ENCODE measurements at places on chromosomes 12 and 14. TPM values are rescaled to one million over a fixed set of nuclear protein-coding genes. Genes with fewer than 3 reads are reported as not detected.

The PTPRO gene
- 0.33 TPM for polyA plus RNA-seq

DNA sequence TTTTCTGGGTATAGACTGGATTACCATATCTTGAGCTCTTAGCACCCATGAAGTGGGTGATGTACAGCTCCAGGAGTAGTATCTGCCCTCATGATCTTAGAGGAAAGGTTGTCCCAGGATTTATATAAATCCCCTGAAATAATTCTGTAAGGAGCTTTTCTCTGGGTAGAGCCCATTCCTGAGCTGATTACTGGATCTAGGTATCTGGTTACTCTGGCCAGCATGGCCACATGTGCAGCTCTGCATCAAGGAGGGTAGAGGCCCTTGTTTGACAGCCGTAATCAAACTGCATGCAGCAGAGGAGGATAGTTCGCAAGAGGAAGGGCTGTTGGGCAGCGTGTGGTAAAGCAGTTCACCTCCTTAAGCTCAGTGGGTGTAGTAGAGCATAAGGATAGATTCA is 8.5 kb downstream of the COX14 start:
- DNase-seq = no peak

The CMA1 gene
- polyA plus RNA-seq = not detected

DNA sequence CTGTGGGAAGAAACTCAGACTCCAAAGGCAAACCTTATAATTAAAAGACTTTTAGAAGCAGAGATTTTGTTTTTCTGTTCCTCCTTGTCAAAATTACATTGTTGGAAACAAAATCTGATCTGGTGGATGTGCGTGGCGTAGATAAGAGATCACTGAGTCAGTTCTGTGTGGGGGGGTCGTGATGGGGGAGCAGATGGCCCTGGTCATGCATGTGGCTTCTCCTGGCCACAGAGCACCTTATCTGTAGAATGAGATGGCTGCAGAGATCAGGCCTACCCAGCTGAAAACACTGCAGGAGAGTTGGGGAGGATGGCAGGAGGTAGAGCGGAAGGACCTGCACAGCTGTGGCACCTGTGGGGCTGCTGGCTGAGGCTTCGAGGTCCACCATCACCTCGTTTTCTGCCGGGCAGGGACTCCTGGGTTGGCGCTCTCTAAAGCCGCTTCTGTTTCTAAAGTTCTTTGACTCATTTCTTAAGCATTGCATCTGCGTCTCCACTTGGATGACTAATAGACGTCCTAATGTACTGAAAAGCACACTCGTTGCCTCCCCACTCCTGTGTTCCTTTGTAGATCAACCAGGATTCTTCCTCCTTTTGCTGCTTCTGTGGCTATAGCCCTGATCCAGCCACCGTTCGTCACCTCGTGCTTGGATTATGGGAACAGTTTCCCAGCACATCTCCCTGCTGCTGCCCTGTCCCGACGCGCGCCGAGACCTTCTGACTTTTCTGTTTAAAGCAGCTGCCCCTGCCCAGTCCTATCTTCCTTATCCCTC is 93.4 kb downstream of the TSPAN9 start:
- DNase-seq = no peak

DNA sequence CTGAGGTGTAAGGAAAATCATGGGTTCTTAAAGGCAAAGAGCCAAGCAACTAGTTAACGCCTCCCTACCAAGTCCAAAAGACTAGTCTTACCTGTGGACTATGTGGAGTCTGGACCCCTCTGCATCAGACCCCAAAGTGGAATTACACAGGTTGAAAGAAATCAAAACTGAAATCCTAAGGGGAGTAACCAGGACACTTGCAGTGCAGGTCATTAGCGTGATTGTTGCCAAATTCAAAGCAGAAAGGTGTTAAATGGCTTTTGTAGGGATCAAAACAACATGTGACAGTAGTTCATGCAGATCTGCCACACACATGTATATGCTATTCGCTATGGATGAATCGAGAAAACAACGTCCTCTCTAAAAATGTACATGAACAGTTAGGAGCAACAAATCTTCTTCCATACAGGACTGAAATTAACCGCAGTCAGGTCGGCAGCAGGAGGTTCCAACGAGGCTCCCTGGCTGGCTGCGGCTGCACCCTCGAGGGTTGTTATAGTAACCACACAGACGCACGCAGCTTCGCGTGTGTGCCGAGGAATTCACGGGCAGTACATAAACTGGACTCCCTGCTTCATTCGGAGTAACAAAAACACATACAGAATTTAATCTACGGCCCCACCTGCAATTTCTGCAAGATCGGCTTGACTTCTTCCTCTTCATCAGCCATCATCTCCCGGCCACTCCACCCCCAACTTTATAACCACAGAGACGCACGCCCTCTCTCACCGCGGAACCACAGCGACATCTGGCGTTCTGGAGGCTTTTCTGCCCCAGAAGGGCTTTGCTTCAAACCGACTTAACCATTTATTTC is at the start of gene TTC5:
TTC5 (minus strand) TSS at position 687 of the 814 bp plus-strand sequence; CDS start at position 673, 14 bp downstream.
- peak; percentile 83 for DNase-seq

GRCh38 chr12:131111446-131111845 is 157.7 kb downstream of the ADGRD1 start:
- no peak for DNase-seq

The FSCB gene
- polyA plus RNA-seq = not detected

- no peak for DNase-seq
Observed at GRCh38 chr14:39369029-39369428, 63.2 kb downstream of the FBXO33 start.

The BMP4 gene
- 3.8 TPM for polyA plus RNA-seq

DNA sequence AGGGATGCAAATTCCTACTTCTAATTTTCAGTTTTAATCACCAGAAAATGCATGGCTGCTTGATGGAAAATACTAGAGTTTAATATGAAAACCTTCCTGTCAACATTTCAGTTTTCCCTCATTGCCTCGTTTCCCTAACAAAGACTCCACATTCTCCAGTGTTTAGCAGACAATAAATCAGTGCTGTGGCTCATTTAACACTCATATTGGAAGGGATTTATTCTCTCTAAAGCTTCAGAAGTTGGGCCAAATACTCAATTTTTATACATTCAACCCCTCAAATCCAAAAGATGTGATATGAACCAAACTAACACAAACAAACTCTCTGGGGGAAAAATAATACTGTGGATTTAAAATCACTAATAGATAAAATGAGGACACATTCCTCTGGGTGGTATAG is 482.5 kb downstream of the FLRT2 start:
- DNase-seq = no peak

- DNase-seq = no peak
Observed at GRCh38 chr12:98294051-98294805, 221.2 kb upstream of the TMPO start.

Data from heart left ventricle (tissue), 16 donors.